Upper lobe of left lung (tissue), 6 donors: ENCODE measurements at places on chromosomes 5 and 9.
A peak's percentile ranks its signal among the peaks of the same experiment; 100 is the strongest.

- DNase-seq: no peak
These were observed 258.7 kb downstream of the KCTD16 start for GRCh38 chr5:144429405-144429804.

DNA sequence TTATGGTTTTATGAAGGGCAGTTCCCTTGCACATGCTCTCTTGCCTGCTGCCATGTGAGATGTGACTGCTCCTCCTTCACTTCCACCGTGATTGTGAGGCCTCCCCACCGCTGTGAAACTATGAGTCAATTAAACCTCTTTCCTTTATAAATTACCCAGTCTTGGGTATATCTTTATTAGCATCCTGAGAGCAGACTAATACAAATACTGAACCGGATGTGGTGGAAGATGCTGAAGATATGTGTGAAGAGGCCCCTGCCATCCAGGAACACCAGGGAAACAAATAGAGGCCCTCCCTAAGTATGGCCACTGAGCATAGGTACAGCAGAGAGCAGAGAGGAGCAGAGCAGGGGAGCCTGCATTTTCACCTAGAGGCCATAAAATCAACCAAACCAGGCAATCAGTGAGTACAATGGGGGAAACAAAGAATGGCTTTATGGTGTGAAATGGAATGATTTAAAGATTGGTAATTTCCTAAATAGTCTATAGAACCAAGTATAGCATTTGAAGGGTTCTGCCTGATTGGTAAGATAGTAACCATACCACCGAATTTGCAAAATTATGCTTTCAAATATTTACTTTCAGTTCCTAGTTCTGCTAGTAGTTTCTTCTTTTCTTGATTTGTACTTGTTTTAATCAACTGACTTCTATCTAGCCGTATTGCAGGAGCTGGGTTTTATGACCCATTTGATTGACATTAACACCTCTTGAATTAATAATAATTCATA lies 421.6 kb downstream of the IRX1 start:
- DNase-seq: no peak

- DNase-seq: no peak
These were observed 25.9 kb downstream of the CPLX2 start for GRCh38 chr5:175897285-175897684.

GRCh38 chr9:134947265-134947955 lies 29.7 kb upstream of the FCN1 start:
- DNase-seq: peak; percentile 72

- DNase-seq: peak; percentile 88
These were observed 750 bp downstream of the DNM1 start for GRCh38 chr9:128203707-128204551.

GRCh38 chr9:85004818-85005413 lies 335.4 kb downstream of the NTRK2 start:
- no peak for DNase-seq

GRCh38 chr5:169686137-169686536 lies 49.1 kb downstream of the DOCK2 start:
- no peak for DNase-seq

DNA sequence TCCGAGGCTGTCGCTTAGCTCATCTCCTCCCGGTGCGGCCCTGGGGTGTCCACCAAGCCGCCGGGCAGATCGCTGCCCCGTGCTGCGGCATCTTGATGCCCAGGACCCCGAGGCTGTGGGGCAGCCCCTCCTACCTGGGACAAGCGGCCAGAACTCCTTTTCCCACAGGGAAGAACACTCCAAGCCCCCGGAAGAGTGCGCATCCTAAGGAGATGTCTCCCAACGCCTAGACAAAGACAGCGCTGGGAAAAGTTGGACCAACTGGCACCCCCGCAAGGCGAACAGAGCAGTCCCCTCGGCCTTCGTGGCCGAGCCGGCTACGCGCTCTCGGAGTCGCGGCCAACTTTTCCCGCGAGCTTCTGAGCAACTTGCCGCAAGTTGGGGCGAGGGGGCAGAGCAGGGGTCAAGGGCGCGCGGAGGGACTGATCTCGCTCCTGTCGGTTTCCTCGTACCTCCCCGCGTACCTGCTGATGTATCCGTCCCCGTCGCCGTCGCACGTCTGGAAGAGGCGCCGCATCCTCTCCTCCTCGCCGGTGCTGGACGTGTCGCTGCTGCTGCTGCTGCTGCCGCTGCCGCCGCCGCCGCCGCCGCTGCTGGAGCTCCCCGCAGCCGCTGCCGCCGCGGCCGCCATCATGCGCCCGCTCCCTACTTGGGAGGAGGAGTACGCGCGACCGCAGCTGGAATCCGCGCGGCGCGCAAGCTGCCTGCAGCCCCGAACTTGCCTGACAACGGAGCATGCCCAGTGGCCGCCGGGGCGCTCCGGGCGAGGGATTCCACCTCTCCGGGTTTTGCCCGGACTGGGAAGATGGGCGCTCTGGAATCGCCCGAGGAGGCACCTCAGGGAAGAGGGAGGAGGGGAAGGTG lies at the start of gene MCC:
Gene MCC, minus strand, starts transcription at position 673 of the 864 bp plus-strand sequence.
- peak; percentile 74 for DNase-seq

DNA sequence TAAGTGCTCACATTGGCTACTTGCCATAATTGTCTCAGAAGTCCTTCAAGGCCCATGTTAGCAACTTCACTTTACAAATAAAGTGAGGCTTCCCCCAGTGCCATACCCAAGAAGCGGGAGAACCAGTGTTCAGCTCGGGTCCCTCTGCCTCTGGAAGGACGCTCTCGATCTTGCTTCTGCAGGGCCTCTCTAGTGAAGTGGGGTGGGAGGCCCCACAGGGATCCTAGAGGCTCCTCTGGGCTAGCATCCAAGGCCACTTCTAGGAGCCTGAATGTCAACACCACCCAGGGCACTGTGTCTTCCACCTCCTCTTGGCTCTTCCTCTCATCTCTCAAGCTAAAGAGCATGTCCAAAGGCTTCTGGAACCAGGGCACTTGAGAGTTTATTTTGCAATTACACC lies 282.5 kb downstream of the GADD45G start:
- DNase-seq: peak; percentile 60

- no peak for DNase-seq
These were observed 66.6 kb downstream of the RALGPS1 start for GRCh38 chr9:126981218-126981617.

GRCh38 chr9:2934883-2935282 lies 91.0 kb upstream of the PUM3 start:
- no peak for DNase-seq

DNA sequence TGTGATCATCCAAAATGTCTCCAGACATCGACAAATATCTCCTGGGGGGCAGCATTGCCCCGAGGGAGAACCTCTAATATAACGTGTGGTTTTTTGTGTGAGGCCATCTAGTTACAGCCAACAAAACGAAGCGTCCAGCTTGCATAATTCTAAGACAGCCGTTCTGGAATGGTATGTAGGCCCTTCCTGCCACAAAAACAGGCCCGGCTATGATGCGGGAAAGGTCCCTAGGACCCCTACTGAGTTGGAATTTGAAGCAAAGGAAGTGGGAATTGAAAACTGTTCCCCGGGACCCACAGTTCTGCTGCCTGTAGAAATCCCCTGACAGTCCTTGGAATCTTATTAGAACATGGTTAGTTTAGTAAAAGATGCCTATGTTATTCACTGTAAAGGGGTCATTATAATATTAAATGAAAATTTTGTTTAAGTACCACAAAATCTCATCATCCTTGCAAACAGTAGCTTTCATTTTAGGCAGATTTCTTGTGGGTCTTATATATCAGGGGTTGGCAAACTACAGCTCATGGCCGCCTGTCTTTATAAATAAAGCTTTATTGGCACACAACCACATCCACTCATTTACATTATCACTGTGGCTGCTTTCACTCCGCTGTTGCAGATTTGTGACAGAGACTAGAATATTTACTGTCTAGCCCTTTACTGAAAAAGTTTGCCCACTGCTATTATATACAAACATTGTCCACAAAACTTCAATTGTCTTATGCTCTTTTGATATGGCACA lies 70.7 kb downstream of the MSX2 start:
- no peak for DNase-seq

- no peak for DNase-seq
These were observed 166.6 kb downstream of the RFX3 start for GRCh38 chr9:3359048-3359692.
